ENCODE measurements at places on chromosomes 11 and 22.

DNA sequence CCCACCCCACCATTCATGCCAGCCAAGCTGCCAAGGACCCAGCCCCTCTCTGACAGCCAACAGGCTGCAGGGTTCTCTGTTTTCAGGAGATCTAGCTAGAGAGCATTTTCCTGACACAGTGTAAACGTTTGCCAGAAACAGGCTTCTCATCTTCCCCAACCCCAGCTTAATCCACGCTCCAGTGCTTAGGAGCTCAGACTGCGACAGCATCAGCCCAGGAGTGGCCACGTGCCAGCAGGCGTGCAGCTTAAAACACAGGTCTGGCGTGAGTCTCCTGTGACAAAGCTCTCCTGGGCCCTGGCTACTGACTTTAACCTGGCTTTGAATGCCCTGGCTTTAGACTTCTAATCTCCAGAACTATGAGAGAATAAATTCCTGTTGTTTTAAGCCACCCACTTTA is 66.6 kb downstream of the GALNT18 start:
- DNase-seq, result no peak

GRCh38 chr22:23892130-23892529 is 2.1 kb upstream of the MIF start:
- DNase-seq, result no peak

- no peak for DNase-seq
Observed at GRCh38 chr11:105903113-105903512, 118.9 kb downstream of the MSANTD4 start.

- no peak for DNase-seq
Observed at GRCh38 chr11:8581300-8581699, 12.7 kb downstream of the STK33 start.

GRCh38 chr11:2889362-2890273 is 4.0 kb upstream of the CDKN1C start:
- DNase-seq, result no peak

DNA sequence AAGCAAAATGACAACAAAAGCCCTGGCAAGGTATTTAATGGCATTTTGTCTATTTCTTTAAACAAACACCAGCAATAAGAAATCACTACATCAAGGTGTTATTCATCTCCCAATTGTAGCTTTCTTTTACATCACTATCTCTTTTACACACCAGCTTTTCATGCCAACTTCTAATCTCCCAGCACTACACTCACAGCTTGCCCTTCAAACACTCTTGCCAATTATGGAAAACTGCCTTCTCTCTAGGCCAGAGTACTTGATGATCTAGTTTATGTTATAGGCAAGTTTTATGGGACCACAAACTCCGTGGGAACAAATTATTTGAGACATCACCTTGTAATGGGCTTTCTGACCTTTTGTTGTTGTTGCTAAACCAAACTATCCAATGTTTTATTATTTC is 61.3 kb downstream of the SVIP start:
- no peak for DNase-seq

- no peak for DNase-seq
Observed at GRCh38 chr11:44417731-44418455, 108.0 kb upstream of the ALX4 start.

GRCh38 chr22:23243006-23243573 is 62.8 kb downstream of the BCR start:
- DNase-seq, result no peak

- DNase-seq, result no peak
Observed at GRCh38 chr11:123100379-123101085, 38.6 kb upstream of the HSPA8 start.

DNA sequence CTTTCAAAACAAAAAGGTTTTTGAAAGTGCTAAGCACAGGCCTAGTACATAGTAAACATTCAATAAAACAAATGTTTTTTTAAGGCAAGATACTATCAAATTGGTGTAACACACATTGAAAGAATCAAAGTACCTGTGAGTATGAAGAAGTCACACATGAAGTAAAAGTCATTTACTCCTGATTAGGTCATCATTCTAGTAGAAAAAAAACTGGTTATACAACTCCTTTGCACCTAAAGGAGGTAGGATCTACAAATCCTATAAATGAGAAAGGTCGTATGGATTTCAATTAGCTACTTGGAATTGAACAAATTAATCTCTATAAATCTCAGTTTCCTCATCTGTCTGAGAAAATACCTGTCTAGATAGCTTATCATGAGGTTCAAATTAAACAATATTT is 80.8 kb downstream of the SIK3 start:
- no peak for DNase-seq

- no peak for DNase-seq
Observed at GRCh38 chr22:29334696-29335344, 19.3 kb upstream of the RASL10A start.

GRCh38 chr11:93285430-93285829 is 45.1 kb upstream of the DEUP1 start:
- DNase-seq, result no peak

DNA sequence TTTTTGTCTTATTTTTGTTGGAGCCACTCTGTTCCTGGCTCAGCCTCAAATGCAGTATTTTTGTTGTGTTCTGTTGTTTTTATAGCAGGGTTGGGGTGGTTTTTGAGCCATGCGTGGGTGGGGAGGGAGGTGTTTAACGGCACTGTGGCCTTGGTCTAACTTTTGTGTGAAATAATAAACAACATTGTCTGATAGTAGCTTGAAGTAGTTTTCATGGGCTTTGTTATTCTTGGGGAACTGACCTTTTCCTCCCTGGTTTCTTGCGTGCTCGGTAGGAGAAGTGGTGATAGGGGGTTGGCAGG is 6.0 kb upstream of the MCM5 start:
- DNase-seq, result no peak

DNA sequence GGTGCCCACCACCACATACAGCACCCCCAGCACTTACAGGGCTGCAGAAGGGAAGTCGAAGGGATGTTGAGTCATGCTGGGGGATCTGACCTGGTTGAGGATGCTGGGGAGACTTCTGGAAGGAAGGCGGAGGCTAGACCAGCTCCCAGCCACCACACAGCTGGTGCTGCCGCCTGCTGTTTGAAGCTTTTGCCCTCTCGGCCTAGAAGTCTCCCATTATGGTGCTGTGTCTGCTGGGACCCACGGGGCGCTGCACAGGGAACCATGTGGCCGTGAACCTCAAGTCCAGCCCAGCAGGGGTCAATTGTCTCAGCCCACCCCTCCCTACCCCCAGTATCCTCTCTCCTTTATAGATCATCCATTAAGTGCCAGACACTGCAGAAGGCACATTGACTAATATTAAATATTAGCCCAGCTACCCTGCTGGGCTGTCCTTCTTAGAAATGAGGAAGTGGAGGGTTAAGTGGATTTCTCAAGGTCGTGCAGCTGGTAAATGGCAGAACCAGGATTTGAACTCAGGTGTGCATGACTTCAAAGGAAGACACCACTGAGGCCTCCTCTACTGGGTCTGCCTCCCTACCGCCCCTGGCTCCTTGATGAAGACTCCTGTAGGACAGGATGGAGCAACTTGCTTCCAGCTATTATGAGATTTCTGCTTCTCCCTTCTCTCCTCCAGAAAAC is 49.7 kb downstream of the CYTH4 start:
- no peak for DNase-seq

DNA sequence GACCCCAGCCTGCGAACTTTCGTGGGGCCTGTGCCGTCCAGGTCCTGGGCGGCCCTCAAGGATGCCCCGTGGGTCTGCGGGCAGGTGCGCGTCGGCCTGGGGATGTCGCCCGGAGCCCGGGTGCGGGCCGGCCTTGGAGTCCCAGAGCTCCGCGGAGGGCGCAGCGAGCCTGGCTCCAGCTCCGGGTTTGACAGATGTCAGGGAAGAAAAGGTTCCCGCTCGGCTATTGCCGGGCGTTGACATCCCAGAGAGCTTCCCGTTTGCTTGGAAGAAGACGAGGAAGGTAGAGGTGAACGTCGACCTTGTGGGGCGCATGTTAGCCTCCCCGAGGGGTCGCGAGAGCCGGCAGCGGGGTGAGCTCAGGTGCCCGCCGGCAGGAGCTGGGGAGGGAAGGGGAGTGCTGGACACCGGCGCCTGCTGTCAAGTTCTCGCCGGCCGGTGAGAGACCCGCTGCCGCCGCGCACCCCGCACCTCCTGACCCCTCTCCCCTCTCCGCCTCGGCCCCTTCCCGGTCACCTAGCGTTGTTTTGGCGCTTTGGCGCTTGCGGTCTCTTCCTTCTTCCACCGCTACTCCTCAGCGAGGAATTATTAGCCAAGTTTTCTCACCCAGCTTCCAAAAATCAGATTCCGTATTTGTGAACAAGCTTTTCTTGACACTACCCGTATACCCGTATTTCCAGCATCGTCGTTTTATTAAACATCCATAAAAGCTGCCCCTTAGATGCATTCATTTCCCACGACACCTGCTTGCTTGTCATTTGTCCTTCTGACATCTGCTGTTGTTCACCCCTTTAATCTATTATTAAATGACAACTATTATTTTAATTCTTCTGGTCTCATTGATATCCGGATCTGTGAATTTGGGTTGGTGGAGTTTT is 1.3 kb downstream of the BMAL1 start:
- peak; percentile 27 for DNase-seq

DNA sequence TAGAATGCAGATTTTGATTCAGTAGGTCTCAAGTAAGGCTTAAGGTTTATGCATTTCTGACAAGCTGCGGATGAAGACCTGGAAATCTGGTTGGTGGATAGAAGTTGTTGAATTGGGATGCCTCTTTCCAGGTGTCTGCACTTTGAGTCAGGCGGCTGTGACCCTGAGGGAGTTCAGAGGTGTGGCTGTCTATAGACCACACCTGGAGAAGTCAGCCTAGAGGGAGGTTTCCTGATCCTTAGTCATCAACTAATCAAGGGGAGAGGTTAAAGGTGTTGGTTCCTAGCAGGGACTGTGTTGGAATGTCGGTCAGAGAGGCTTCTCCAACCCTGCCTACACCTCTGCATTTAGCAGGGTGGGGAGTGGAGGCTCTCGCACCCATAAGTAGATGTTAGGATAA is 8.0 kb downstream of the GLB1L2 start:
- no peak for DNase-seq

DNA sequence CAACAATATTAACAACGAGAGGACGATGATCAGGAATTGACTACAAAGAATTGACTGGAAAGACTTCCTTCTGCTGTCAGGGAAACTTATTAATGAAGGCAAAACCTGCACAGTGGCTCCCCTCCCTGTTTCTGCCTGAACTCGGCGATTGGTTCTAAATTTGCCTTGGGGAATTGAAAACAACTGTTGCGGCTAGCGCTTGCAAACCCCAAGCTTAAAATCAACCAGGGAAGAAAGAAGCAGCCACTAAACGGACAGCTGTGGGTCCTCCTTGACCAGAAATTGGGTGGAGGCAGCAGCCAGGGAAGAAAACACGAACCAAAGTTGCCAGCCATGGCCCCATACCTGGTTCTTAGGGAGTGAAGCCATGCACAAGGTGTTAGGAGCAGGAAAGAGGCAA is 383.5 kb upstream of the CADM1 start:
- DNase-seq, result no peak

DNA sequence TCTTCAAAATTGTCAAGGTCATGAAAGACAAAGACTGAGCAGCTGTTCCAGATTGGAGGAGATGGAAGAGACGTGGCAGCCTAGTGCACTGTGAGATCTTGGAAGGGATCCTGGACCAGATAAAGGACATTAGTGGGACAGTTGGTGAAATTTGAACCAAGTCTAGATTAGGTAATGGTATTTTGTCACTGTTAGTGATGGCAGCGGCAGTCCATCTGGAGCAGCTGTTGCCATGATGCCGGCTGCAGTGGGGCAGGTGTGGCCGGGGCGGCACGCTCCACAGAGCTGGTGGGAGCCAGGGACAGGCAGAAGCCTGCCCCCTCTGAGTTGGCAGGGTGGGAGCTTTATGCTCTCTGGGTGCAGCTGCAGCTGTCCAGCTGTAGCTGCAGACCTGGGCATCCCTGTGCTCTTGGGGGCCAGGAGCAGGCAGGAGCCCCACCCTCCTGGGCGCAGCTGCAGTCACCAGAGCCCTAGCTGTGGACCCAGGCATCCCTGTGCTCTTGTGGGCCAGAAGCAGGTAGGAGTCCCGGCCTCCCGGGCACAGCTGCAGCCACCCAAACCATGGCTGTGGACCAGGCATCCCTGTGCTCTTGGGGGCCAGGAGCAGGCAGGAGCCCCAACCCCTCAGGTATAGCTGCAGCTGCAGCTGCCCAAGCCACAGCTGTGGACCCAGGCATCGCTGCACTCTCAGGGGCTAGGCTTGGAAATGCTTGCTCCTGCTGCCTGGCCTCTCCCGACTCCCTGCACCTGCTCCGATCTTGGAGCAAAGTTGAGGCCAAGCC is 20.7 kb downstream of the DIXDC1 start:
- no peak for DNase-seq

GRCh38 chr11:23315286-23315685 is 455.0 kb upstream of the CCDC179 start:
- DNase-seq, result no peak

GRCh38 chr11:44852952-44853351 is 97.7 kb downstream of the TP53I11 start:
- no peak for DNase-seq

GRCh38 chr11:22474616-22475015 is 136.4 kb downstream of the SLC17A6 start:
- no peak for DNase-seq

GRCh38 chr11:69888483-69889181 is 69.4 kb upstream of the FGF3 start:
- peak; percentile 85 for DNase-seq

DNA sequence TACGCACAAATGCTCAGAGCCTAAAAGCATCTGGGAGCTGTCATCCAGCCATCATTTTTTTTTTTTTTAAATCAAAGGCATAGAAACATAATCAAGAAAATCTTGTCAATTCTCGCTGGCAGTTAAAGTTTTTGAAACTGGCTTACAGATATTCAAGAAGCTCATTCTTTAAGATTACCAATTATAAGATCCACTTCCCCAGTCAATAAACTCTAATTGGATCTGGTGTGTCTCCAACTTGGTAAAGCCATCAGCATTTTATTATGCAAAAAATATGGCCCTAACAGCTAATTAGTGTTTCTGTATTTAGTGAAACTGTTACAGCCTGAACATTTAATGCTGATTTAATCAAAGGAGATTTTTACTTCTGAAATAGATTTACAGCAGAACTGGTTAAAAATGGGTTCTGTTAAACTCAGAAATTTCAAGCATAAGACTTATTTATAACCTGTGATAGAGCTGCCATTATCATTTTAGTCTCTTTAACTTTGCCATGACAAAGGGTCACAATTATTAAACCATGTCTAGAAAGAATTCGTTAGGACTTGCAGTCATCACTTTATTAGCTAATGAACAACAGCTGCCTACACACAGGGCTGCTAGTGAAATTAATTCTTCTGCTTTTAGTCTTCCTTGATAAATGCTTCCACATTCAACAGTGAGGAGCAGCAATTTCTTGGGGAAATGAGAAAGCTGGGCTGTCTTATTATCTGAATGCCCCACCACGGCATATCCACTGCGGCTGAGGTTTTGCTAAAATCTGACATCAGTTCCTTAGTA is 176.4 kb upstream of the PITPNB start:
- DNase-seq, result no peak
